ENCODE measurements at places on chromosomes 1 and 21. TPM values are rescaled to one million over a fixed set of nuclear protein-coding genes. Genes with fewer than 3 reads are reported as not detected.

GRCh38 chr1:248737457-248737856, 18.1 kb downstream of the LYPD8 start:
- no peak for DNase-seq

- DNase-seq: no peak
Measured at GRCh38 chr1:66779475-66780078, 21.5 kb downstream of the INSL5 start.

DNA sequence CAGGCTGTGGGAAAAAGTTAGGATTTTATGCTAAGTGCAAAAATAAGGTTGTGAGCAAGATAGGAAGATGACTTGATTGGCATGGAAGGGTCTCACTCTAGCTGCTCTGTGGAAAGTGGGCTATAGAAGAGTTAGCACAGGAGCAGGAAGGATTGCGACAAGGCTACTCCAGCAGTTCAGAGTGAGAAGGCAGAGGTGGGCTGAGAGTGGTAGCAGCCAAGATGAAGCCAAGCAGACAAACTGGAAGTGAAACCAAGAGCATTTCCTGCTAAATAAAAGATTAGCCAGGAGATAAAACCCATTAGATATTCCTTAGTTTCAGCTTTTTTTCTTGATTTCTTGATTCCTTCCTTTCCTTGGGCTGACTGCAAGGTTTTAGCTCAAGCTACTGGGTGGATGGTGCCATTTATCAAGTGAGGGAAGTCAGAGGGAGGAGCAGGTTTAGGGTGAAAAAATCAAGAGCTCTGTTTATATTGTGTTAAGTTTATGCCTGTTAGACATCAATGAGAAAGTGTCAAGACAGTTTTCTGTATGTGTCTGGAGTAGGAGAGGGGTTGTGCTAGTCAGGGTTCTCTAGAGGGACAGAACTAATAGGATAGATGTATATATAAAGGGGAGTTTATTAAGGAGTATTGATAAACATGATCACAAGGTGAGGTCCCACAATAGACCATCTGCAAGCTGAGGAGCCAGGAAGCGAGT, 33.1 kb upstream of the ZNF644 start:
- no peak for DNase-seq

- DNase-seq: no peak
Measured at GRCh38 chr1:72498371-72498770, 216.0 kb upstream of the NEGR1 start.

- DNase-seq: no peak
Measured at GRCh38 chr1:170240409-170240808, 94.7 kb downstream of the NTMT2 start.

DNA sequence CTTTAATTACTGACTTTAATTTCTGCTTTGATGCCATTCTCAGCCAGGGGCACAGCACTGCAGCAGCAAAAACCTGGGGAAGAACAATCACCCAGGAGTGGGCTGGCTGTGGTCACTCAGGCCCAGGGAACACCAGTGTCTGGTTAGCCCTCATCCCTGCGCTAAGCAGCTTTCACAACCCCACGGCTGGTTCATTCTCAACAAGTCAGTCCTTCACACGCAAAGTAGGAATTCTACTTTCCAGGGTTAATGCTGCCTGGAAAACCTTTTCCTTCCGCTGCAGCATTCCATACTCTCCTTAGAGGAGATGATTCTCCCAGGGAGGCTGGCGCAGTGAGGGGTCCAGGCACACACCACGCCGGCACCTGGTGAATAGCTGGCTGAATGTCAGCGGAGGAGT, 24.3 kb upstream of the KCNE1 start:
- no peak for DNase-seq

Gene SRGAP2B
- total RNA-seq: 36.4 TPM

DNA sequence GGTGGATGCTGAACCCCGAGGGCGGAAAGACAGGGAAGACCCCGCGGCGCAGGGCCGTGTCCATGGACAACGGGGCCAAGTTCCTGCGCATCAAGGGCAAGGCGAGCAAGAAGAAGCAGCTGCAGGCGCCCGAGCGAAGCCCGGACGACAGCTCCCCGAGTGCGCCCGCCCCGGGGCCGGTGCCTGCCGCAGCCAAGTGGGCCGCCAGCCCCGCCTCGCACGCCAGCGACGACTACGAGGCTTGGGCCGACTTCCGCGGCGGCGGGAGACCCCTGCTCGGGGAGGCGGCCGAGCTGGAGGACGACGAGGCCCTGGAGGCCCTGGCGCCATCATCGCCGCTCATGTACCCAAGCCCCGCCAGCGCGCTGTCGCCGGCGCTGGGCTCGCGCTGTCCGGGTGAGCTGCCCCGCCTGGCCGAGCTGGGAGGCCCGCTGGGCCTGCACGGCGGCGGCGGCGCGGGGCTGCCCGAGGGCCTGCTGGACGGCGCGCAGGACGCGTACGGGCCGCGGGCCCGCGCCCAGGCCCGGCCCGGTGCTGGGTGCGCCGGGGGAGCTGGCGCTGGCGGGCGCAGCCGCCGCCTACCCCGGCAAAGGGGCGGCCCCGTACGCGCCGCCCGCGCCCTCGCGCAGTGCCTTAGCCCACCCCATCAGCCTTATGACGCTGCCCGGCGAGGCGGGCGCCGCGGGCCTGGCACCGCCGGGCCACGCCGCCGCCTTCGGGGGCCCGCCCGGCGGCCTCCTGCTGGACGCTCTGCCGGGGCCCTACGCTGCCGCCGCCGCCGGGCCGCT, 20.7 kb downstream of the FOXO6 start:
- DNase-seq: no peak

- no peak for DNase-seq
Measured at GRCh38 chr1:64366821-64367220, 103.1 kb upstream of the CACHD1 start.

DNA sequence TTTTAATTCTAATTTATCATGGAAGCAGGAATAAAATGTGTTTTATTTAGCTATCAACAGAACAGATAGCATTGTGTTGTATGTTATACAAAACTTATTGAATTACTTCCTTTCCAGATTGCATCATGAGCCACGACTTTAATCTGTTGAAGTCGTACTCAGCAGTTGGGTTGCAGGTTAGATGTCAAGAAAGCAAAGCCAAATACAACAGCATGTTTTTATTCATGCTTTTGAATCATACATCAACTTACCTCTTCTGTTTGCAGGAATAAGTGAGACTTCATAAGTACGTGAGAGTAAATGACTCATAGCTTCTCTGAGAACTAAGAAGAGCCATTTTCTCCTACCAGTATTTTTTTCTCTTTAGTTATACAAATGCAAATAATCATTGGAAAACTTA, 110.8 kb upstream of the ADGRL4 start:
- no peak for DNase-seq

Data from ureter (tissue), 1 donor.